ENCODE measurements at places on chromosomes 6 and 20.

DNA sequence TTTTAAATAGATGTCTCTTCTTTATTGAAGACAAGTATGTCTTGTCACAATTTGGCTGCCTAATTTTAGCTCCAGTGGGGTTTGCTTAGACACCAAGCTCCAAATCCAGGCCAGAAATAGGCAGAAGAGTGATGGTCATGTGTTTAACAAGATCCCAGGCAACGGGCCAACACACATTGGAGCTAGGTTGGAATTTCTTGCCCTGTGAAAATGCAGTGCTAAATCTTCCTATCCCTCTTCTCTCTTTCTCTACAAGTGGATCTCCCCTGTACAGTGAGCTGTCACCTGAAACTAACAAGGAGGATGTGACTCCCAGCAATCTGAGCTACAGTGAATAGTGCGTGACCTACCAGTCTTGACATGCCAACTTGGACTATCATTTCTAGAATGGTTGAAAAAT, 65.3 kb upstream of the VGLL2 start:
- DNase-seq, result no peak

DNA sequence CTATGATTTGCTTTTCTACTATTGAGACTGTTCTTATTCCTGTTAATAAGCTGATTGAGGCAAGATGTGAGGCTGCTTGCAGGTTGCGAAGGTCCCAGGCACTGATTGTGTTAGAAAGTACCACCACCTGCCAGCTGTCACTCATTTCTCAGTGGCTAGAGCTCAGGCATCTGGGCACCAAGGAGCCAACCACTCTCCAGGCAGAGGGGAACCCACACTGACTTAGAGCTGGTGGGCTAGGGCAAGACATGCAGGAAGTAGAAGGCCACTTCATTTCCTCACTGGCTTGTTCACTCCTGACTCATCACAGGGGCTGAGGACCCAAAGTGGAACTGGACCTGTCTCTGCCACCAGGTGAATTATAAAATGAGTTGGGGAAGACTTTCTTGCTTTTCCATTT, 7.8 kb upstream of the DLL1 start:
- DNase-seq, result no peak

- no peak for DNase-seq
Measured at GRCh38 chr6:103000688-103001087, 1607.2 kb downstream of the GRIK2 start.

DNA sequence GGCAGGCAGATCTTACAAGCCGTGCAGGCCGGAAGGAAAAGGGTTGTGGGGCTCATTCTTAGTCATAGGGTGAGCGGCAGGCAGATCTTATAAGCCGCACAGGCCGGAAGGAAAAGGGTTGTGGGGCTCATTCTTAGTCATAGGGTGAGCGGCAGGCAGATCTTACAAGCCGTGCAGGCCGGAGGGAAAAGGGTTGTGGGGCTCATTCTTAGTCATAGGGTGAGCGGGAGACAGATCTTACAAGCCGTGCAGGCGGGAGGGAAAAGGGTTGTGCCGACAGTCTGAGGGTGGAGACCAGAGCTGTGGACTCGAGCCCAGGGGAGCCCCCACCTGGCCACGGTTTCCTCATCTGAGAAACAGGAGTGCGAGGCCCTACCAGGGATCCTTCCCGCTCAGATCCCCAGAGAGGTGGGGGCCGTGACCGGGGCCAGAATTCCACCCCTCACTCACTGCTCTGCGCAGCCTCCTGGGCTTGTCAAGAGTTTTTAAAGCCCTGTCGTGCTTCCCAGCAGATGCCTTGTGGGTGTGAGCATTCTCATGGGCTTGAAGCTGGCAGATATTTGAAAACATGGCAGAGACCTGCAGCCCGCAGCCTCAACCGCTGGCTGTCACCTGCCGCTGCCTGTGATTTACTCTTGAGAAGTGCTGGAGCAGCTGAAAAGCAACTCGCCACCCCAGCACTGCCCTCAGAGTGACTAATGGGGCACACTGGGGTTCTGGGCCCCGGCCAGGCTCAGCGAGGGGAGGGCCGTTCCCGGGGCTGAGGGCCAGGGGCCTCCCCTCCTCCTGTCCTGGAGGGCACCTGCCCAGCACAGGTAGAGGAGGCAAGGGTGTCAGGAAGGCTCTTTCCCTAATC, 31.9 kb downstream of the NTSR1 start:
- DNase-seq, result no peak

GRCh38 chr6:165091121-165091785, 218.2 kb downstream of the C6orf118 start:
- DNase-seq, result no peak

GRCh38 chr20:56872620-56873458, 243.7 kb downstream of the TFAP2C start:
- no peak for DNase-seq

DNA sequence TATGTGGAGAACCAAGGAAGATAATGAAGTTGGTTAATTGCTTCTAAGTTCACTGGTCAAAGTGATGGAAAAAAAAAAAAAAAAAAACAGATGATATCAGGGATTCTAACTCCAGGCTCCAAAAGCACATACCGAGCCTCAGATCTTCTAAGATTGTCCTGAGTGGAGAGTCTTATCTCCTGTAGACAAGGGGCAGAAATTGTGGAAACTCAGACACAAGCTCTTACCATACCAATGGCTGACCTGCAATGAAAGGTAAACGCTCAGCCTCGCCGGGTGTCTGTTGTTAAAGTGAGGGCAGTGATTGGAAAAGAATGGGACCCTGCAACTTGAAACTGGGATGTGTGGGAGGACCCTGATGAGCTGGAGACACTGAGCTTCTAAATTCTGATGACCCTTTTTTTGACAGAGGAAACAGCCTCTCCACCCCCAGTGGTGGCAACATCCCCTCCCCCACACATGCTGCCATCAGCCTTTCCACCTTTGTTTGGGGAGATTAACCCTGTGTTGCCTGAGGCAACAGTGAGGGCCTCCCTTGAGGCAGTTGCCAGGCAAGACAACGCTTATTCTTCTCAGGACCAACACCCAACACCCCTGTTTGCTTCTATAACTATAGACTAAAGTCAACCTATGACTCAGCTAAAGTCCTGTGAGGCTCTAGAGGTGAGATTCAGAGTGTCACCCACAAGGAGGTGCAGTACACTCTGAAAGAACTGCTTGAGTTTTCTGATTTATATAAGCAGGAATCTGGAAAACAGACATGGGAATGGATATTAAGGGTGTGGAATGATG, 154.0 kb downstream of the THBS2 start:
- no peak for DNase-seq

DNA sequence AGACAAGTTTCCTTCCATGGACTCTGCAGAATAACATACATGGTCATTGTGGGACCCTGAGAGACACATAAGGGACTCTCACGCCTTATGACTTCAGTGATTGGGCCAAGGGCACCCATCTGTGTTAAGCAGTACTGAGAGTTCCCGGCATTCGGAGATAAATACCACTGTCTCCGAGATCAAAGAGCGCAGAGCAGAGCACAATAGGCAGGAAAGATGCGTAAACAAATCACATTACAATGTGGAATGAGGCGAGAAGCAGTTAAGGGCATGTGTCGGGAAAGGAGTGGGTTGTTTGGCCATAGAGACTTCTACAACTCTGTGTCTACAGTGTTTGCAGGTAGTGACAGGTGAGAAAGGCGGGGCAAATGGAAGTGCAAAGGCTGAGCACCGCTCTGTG, 57.6 kb downstream of the NRSN1 start:
- DNase-seq, result no peak

GRCh38 chr6:4812068-4812467, 35.9 kb downstream of the CDYL start:
- no peak for DNase-seq

DNA sequence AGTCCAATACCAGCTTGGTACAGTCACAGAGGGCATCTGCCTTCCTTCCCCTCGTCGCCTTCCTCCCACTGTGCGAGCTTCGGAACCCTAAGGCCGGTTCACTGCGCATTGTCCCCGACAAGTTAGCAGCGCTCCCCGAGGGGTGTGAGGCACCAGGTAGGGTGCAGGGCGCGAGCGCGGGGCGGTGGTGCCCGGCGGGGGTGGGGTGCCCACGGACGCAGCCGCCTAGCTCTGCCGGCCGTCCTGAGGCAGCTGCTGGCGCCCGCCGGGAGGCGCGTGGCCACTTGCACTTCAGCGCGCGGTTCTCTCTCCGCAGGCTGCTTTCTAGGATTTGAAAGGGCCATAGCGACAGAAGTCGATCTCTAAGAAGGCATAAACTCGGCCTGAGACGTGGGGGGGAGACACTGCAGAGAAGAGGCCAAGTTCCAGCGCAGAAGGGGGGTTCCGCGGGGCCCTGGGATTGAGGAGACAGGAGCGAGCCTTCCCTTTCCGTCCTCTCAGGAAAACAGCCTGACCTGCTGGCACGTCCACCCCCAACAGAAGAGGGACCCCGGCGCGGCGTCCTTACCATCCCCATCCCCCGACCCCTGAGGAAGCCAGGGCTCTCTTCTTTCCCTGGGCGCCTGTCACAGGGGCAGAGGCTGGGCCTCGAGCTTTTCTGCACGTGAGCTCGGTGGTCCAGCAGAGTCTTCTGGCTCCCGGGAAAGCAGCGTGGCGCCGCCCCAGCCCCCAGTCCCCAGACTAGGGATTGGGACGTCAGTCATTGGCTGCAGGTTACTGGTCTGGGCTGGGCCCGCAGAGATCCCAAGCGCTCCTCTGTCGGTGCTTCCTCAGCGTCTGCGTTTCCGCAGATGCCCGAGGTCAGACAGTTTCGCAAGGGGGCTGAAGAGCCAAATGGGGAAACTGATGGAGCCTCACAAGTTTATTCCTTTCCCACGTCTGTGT, 15.6 kb upstream of the PRDM13 start:
- no peak for DNase-seq

DNA sequence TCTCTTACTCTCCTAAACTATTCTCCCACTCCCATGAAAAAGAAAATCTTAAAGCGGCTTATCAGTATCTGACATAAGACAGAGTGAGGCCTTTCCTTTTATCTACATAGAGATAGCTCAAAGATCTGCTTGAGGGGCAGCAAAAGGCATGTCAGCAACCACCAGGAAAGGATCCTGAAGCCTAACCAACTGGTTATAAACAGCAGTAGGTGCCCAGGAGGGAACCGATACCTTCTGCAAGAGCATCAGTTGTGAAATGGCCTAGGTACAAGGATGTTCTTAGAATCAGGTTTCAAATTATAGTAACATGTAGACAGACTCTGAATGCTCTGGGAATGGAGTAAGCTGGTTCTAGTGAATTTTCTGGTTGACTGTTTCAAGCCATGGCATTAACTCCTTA, 21.4 kb downstream of the JARID2 start:
- no peak for DNase-seq

DNA sequence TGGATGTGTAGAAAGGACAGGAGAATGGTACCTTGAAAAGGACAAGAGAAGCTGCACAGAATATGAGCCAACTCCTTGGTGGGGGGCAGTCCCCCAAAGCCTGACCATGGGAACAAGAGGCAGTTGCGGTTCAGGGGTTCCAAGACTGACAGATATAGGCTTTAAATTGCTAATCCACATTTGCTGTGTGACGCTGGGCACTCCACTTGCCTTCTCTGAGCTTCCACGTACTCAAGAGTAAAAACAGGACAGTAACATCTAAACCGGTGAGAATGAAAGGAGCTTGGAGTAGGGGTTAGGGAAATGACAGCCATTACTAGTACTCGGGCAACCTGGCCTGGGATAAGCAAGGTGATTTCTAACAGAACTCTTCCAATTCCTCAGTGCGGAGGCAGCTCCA, 57.9 kb upstream of the LRFN2 start:
- DNase-seq, result no peak

DNA sequence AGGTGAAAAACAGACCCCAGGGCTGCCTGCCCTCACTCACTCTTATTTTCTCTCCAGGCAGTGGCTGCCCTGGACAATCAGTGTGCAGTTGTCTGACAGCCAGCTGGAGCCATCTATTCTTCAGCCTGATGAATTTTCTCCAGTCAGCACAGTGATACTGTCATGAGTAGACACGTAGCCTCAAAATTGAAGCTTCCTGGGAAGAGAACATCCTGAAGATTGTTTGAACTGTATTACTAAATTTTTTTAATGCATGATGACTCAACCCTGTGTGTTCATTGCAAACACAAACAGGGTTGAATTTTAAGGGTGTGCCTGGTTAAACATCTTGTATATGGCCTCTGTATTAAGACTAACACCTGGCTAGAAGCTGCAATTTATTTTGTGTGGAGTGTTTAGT, 49.8 kb upstream of the STXBP5 start:
- no peak for DNase-seq

All from midbrain (tissue), 1 donor.